ENCODE measurements at places on chromosomes 6 and 20. TPM values are rescaled to one million over a fixed set of nuclear protein-coding genes. Genes with fewer than 3 reads are reported as not detected.

GRCh38 chr20:59939052-59939878 is 840 bp downstream of the PPP1R3D start:
- H3K27ac ChIP-seq, result no peak overlapping the region
- peak overlapping the region; percentile 97 for H3K4me3 ChIP-seq
- peaks cover 39% of the 10 kb centered on the region for H3K4me1 ChIP-seq
- H3K27me3 ChIP-seq, result no peaks in the 10 kb centered on the region

DNA sequence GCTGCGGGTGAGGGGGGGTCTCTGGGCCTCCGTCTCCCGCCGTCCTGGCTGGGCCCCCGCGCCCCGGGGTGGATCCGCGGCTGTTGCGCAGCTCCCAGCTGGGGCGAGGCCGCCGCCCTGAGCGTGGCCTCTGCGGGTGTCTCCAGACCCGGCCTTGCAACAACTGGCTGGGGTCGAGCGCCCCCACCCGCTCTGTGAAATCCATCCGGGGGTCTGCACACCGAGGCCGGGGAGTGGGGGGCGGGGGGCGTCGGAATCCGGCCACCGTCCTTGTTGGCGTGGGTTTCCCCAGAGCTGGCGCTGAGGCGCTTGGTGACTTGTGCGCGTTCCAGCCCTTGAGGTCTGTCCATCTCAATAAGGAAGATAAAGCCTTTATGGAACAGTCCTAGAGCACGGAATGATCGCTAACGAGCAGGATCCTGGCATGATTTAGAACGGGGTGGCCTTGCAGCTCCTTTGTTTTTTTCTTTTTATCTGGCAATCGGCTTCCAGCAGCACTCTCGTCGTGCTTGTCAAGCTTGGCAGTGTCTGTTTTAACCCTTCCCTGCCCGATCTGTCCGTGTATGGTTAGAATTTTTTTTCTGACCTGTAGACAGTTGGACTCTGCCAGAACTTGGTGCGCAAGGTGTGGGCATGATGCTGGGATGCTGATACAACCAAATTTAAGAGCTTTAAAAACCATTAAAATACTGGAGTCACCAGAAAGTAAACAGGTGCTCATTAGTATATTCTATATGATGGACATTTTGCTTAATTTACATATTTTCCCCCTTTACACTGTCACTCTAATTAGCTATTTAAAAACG is 675 bp downstream of the DSTN start:
- H3K27me3 ChIP-seq, result no peaks in the 10 kb centered on the region
- H3K36me3 ChIP-seq, result peaks cover 7% of the 10 kb centered on the region
- DNase-seq, result no peak
- H3K4me1 ChIP-seq, result peaks cover 16% of the 10 kb centered on the region
- peak overlapping the region; percentile 70 for H3K27ac ChIP-seq

- H3K36me3 ChIP-seq, result no peaks in the 10 kb centered on the region
- no peak overlapping the region for H3K4me3 ChIP-seq
- DNase-seq, result no peak
These were observed 12.7 kb upstream of the SLC17A1 start for GRCh38 chr6:25844518-25844917.

DNA sequence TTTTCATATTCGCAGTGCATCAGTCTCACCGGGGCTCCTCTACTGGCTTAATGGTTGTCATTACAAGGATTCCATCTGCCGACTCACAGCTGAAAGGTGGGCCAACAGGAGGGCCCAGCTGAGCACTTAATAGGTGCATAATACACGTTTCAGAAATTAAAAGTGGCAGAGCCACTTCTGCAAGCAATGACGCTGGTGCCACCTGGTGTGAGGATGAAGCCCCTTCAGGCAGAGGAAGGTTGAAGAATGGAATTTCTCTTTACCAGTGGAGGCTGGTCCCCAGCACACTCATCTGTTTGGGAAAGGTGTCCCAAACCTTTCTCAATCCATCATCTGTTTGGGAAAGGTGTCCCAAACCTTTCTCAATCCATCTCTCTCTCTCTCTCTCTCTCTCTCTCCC is 8.2 kb upstream of the STMND1 start:
- no peak overlapping the region for H3K27ac ChIP-seq
- no peak for DNase-seq
- H3K4me3 ChIP-seq, result no peak overlapping the region
- H3K36me3 ChIP-seq, result no peaks in the 10 kb centered on the region

BTN1A1 gene
- 0.46 TPM for total RNA-seq

Measured in activated B cell treated with CpG ODN at 0.5 μM for 24 hours (primary cell).